GM10248 (cell line): ENCODE measurements at places on chromosomes 5 and 9.

- DNase-seq: no peak
Measured at GRCh38 chr5:113195771-113196170, 219.2 kb downstream of the DCP2 start.

- no peak for DNase-seq
Measured at GRCh38 chr9:20658677-20659473, 25.2 kb upstream of the FOCAD start.

DNA sequence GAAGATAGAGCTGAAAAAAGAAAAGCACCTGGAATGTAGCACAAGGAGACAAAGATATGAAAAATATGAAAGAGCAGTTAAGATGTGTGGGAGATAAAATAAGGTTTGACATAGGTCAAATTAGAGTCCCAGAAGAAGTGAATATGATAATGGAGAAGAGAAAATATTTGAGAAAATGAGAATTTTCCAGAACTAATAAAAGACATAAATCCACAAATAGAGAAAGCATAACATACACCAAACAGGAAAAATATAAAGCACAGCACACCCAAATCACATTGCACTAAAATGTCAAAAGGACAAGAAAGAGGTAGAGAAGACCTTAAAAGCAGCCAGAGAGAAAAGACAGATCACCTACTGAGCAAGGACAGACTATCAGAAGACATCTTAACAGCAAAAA, 43.4 kb downstream of the IPPK start:
- DNase-seq: no peak

DNA sequence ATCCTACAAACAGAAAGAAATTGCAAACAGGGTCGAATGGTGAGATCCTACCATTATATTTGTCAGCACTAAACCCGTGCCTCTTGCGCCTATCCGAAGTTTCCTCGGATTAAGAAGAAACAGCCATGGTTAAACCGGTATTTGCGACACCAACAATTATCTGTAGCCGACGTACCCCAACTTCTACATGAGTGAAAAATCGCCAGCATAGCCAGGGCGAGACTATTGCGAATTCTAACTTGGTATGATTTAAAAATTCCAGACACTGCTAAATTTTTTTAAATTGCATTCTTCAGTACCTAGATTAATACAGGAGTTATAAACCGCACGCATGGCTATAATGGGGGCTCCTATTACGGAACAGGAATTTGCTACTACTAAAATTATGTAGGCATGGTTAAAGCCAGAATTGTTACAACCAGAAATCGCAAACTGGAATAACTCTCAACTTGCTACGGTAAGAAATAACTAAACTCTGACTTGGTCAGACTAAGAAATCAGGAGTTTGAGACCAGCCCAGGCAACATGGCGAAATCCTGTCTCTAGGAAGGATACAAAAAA, 25.3 kb upstream of the ANXA2R start:
- no peak for DNase-seq

DNA sequence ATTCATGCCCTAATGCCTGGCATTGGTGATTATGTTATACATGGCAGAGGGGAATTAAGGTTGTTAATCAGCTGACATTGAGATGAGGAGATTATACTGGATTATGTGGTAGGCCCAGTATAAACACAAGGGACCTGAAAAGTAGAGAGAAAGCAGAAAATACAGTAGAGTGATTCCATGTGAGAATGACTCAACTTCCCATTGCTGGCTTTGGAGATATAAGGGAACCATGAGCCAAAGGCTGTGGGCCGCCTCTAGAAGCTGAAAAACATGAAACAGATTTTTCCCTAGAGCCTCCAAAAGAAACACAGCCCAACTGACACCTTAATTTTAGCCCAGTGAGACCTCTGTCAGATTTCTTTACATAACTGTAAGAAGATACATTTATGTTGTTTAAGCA, 65.0 kb upstream of the CTXN3 start:
- DNase-seq: no peak
